Natural killer cell (primary cell): ENCODE measurements at places on chromosomes 5 and 9. TPM values are rescaled to one million over a fixed set of nuclear protein-coding genes. Genes with fewer than 3 reads are reported as not detected.

PALM2AKAP2 gene
- not detected for total RNA-seq

DNA sequence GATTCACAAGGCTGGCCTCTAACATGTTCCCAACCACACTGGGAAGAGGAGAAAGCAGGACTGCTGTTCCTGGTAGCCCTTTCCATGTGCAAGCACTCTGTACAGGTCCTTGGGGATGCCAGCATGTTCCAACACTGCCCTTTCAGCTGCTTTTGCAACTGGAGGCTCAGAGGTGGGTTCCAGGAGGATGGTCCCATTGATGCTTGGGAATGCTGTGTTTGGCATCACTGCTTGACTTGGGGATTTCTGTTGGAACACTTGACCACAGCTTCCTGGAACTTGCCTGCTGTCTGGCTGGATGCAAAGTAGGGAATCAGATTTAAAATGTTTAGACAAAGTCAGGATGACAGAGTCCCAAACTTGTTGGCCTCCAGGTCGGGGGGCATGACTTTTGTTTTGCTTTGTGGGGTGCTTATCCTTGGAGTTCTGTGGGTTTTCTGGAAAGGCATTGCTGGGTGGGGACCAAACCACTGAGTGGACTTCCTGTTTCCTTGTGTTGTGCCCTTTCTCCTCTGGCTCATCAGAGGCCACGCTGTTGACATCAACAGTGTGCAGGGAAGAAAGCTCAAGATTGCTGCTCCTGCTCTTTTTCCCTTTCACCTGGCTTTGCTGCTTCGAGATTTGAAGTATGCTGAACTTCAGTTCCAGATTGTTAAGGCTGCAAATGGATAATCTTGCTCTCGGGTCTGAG is 148.5 kb upstream of the RPS23 start:
- no peaks in the 10 kb centered on the region for H3K27me3 ChIP-seq
- no peaks in the 10 kb centered on the region for H3K36me3 ChIP-seq
- H3K4me1 ChIP-seq, result no peaks in the 10 kb centered on the region
- no peak for DNase-seq
- no peak overlapping the region for H3K4me3 ChIP-seq
- H3K27ac ChIP-seq, result no peak overlapping the region

DNA sequence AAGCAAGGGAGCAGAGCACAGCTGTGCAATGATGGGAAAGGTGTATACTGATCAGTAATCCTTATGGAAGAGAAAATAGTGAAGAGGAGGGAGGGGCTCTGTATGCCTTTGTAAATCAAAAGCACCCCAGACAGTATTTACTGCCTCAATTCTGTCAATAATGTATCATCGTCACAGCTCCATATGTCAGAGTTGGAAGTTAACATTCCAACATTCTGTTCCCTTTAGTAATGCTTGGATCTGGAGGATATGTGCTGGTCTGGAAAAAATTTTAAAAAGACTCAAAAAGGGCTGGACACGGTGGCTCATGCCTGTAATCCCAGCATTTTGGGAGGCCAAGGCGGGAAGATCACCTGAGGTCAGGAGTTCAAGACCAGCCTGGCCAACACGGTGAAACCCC is 310.4 kb downstream of the ACTL7B start:
- DNase-seq, result no peak
- no peak overlapping the region for H3K27ac ChIP-seq
- H3K4me3 ChIP-seq, result no peak overlapping the region

FOCAD gene
- 18.8 TPM for total RNA-seq

- no peak overlapping the region for H3K27ac ChIP-seq
- H3K4me1 ChIP-seq, result no peaks in the 10 kb centered on the region
- H3K4me3 ChIP-seq, result no peak overlapping the region
- H3K36me3 ChIP-seq, result no peaks in the 10 kb centered on the region
Observed at GRCh38 chr5:124998520-124998919, 252.1 kb upstream of the ZNF608 start.
